ENCODE measurements at places on chromosomes 2 and 18.

DNA sequence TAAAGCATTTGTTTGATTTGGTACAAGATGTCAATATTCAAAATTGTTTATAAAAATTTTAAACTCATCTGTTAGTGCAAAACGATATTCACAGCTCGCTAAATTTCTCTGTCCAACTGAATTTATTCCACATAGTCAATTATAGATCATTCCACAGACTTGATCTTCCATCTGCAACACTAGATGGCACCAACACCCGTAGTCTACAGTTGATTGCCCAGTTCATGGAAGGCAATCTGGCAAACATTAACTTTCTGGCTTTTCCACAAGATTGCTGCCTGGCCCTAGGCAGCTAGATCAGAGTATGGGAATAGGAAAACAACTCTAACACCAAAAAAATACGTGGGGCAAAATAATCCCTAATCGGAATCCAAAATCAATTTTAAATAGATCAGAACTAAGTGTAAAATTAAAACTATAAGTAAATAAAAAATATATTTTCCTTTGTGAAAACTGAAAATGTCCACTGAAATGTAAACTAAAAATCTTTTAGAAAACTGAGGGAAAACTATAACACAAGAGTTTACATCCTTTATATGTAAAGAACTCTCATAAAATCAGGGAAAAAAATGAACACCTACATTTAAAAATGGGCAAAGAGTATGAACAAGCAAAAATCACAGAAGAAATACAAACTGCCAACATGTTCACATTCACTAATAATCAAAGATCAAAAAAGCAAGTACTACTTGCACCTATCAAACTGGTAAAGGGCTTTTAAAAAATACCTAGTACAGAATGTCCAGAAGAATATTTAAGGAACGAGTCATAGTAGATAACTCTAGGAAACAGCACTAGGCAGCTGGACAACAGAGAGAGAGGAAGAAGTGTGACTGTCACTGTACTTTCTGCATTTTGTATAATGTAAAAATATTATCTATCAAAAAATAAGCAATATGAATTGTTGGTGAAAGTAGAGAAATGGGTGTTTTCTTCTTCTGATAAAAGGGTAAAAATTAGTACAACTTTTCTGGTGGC, 35.0 kb downstream of the RTN4 start:
- peak; percentile 51 for DNase-seq

DNA sequence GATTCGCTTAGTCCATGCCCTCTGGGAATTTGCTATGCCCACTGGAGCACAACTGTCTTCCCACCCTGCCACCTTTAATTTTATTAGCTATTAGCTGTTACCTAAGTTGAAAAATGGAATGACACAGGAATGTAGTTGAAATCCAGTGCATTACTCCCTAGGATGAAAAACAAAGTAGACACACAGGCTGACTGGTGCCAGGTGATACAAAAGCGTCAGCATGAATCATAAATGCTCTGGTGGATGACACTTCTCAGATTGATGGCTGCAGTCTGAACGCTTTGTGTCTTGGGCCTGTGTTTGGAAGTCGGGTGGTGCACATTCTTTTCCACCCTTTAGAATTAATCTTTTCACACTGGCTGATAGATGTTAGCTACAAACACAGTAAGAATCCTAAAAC, 802.0 kb downstream of the DCC start:
- DNase-seq: no peak

DNA sequence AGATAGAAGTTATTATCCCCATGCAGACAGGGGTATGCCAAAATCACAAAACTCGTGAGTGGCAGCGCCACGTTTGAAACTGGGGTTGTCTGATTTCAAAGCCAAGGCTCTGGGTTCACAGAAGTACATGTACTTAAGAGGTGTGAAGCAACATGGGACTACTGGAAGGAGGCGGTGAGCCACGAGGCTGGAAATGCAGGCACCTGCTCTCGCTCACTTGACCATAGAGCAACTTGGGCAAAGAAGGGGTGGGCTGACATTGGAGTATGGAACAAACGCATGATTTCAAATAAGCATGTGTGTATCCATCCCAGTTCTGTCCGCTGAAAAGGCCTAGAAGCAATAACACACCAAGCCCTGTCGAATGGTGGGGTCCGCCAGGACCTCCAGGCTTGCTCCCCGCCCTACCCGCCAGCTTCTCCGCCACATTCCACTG, 593 bp upstream of the ACTR2 start:
- DNase-seq: no peak

GRCh38 chr2:216546641-216547403, 48.2 kb downstream of the RPL37A start:
- no peak for DNase-seq

DNA sequence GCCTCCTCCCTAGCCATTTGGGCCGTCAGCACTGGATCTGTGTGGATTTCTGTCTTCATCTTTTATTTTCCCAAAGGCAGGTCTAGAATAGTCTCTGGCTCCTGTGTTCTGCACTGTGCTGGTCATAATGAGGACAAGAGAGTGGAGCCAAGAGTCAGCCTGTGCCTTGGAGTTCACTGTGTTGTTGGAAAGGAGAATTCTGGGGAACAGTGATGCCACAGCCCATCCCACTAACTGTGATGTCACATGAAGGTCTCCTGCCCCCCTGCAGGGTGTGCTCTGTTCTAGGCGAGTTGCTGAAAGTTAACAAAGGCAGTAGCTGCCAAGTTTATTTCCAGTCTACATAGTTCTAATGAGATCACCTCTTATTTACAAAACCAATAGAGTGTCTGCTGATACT, 248.5 kb downstream of the TPGS2 start:
- no peak for DNase-seq

- no peak for DNase-seq
Measured at GRCh38 chr2:96824079-96824870, 8.2 kb downstream of the CNNM3 start.

GRCh38 chr2:2823061-2823753, 492.1 kb upstream of the MYT1L start:
- DNase-seq: no peak

- DNase-seq: no peak
Measured at GRCh38 chr2:88464153-88464552, 11.7 kb upstream of the FOXI3 start.

GRCh38 chr2:45210462-45211195, 201.4 kb upstream of the SIX2 start:
- no peak for DNase-seq

DNA sequence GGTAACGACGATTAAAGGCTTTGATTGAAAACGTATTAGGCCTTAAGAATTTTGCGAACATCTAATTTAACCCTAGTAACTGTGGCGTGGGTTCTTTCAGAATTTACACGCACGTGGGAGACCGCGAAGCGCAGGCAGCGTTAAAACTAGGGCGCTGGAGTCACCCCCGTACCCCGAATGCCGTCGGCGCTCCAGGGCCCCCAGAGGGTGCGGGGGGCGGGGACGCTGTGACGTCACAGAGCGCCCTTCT, 673 bp upstream of the SMCHD1 start:
- peak; percentile 69 for DNase-seq

- DNase-seq: no peak
Measured at GRCh38 chr2:85390941-85391669, 19.1 kb downstream of the CAPG start.

DNA sequence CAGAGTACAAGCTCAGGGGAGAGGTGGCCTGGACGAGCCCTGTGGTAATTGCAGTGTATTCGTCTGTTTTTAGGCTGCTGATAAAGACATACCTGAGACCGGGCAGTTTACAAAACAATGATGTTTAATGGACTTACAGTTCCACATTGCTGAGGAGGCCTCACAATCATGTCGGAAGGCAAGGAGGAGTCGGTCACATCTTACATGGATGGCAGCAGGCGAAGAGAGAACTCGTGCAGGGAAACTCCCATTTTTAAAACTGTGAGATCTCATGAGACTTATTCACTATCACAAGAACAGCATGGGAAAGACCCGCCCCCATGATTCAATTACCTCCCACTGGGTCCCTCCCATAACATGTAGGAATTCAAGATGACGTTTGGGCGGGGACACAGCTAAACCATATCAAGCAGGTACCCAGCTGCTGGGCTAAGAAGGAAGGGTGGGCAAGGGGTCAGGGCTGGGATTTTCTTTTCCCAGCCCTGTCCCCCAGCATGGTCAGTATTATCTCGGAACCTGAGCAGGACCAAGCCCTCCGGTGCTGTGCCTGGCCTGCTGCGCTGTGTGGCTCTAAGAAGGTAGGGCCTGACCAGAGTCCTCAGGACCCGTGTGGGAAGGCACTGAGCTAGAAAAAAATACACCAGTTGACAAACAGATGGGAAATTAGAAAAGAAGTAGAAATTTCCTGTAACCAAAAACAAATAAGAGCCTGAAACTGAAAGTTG, 78.6 kb upstream of the SH3BP4 start:
- DNase-seq: no peak

- no peak for DNase-seq
Measured at GRCh38 chr2:67165523-67165990, 231.6 kb upstream of the ETAA1 start.

GRCh38 chr18:59575995-59576394, 121.2 kb downstream of the CCBE1 start:
- DNase-seq: no peak

GRCh38 chr2:152715854-152716428, 1.3 kb downstream of the PRPF40A start:
- DNase-seq: peak; percentile 21

GRCh38 chr18:59149007-59149406, 9.3 kb downstream of the SEC11C start:
- DNase-seq: no peak

DNA sequence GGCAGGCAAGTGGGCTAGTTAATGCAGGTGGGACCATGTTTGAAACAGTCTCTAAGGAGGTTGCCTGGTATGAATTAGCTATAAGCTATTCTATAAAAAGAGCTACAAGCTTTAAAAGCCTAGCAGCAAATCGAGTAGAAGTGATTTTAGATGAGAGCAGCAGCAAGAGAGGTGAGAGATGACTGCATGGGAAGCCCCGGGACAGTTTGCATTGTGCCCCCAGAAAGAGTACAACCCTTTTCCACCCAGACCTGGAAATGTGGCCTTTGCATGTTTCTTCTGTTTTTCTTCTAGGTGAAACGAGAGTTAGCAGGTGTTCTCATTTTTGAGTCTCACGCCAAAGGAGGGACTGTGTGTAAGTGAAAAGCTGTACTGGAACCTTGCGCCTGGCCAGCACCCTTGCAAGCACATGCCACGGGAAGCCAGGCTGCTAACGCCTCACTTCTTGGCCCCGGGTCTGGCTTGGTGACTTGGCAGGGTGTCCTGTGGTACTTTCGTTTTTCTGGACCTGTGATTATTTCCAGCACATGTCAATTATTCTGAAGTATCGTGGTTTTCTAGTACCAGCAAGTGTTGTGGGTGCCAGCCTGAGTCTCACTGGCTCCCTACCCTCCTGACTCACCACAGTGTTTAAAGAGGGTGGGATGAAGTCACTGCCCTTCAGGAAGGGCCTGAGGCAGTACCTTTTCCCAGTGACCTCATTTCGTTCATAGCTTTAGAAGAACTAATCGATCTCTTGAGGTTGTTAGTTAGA, 90.3 kb upstream of the MAP3K20 start:
- DNase-seq: no peak

DNA sequence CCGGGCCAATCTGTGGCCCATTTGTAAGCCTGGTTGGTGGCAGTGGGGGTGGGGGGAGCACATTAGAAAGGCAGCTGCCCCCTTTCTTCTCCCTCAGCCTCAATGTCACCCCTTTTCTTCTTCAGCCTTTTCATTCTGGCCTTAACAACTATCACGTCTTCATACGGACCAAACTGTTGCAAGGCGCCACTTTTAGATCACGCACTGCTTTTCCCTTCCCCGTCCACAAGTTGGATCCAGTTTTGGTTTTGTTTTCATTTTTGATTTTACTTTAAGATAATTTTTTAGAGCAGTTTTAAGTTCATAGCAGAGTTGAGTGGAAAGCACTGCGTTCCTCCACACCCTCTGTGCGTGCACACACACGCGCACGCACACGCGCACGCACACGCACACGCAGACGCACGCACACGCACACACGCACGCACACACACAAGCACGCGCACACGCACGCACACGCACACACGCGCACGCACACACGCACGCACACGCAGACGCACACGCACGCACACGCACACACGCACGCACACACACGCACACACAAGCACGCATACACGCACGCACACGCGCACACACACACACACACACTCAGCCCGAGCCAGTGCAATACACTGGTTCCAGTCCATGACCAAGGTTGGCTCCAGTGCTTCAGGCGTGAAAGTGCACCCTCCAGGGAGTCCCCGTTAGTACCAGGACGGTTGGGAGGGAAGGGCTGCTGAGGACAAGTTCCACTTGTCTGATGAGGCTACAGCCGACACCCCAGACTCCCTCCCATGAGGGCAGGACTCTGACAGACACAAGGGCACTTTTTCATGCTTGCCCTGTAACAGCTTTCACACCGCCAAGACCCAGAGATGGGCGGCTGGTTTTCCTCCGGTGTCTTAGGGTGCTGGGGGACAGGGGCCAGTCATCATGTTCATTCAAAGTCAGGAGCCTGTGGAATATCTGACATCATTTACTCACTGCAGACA, 22.4 kb downstream of the FBLN7 start:
- DNase-seq: no peak

DNA sequence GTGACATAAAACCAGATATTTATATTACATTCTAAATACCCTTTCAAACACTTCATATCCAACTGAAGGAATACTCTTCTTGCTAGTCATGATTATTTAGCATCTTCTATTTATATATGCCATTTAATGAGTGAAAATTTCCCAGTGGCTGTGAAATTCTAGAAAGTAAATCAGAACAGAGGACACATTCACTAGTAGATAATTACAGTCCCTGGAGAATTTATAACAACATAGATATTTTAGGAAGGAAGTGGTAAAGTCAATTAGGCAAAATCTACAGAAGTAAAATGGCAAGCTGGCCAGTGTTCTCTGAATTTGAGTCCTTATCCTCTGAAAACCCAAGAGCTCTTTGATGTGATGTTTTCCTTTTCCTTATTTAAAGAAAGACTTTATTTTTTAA, 121.8 kb downstream of the PMAIP1 start:
- no peak for DNase-seq

DNA sequence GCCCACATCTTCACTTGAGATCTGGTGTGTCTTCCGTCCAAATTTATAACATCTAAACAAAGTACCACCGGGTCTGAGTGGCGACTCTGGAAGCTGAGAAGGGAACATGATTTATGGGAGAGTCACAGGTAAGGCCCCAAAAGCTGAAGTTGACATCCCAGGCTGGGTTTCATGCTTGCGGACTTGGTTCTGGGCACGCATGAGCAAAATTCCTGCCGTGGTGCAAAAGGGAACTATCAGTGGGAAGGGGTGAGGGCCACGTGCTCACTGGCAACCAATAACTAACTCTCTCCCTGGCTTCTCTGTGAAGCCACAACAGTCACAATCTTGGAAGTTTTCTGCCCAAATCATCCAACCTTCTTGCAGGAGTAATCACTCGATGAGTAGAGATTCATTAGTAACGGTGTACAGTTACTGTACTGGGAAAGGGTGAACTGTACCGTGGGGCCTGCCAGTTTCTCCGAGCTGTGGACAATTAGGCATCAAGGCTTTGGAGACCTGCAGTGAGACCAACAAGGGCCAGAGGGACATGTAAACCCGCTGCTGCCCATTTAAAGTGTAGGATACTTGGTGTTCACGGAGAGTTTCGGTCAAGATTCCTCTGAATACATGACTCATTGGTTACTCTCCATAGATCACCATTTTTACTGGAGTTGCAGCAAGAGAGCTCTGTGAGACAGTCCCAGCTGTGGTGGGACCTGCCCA, 69.4 kb upstream of the ASB18 start:
- no peak for DNase-seq
